ENCODE measurements at places on chromosomes 1 and 21.

DNA sequence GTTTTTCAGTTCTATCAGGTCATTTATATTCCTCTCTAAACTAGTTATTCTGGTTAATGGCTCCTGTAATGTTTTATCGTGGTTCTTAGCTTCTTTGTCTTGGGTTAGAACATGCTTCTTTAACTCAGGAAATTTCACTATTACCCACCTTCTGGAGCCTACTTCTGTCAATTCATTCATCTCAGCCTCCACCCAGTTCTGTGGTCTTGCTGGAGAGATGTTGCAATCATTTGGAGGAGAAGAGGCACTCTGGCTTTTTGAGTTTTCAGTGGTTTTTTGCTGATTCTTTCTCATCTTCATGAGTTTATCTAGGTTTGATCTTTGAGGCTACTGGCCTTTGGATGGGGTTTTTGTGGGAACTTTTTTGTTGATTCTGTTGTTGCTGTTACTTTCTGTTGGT lies 213.0 kb downstream of the BRINP2 start:
- no peak for DNase-seq

GRCh38 chr1:31689854-31690253 lies 14.0 kb downstream of the COL16A1 start:
- DNase-seq: no peak

- no peak for DNase-seq
These were observed 266.1 kb downstream of the DNM3 start for GRCh38 chr1:172107316-172107975.

- no peak for DNase-seq
These were observed 31.2 kb upstream of the PALMD start for GRCh38 chr1:99614728-99615127.

DNA sequence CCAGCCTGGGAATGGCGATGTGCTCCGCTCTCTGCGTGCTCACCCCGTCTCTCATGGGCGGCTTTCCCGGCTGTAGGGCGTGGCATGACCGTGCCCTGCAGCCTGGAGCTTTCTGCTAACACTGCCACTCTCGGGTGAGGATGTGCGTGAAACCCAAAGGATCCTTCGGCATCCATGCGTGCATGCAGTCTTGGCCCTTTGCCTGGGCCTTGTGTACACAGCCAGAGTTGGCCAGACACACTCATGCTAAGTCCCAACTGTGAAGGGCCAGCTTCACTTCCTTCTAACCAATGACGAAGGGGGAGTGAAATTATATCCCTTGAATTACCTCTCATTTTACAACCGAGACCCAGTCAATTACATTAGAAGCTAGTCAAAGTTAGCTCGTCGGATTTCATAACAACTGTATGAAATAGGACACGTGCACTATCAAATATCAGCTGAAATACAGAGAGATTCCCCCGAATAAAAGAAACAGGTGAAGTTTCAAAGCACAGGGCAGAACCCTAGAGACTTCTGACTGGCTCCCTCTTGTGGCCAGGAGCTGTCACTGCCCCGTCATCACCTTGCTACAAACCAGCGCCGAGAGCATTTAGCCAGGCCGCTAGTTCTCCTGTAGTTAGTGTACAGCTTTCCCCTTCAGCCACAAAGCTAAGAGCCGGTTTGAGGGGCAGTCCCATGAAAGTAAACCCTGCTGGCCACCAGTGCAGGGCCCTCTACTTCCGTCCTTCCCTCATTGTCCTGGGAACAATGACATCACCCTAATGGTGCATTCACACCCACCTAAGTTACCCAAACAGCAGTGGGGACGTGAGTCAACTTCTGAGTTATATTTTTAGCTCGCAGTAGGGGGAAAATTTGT lies 63.4 kb upstream of the COA6 start:
- DNase-seq: peak; percentile 15

- DNase-seq: no peak
These were observed 743 bp upstream of the KRTAP10-10 start for GRCh38 chr21:44636209-44637017.

- DNase-seq: no peak
These were observed 51.2 kb downstream of the PIK3R3 start for GRCh38 chr1:46081206-46081605.

- no peak for DNase-seq
These were observed 27.9 kb downstream of the PGM1 start for GRCh38 chr1:63621075-63621474.

GRCh38 chr1:59999746-60000145 lies 73.2 kb upstream of the CYP2J2 start:
- DNase-seq: no peak

GRCh38 chr1:110188035-110188618 lies 22.0 kb upstream of the KCNC4 start:
- DNase-seq: no peak

DNA sequence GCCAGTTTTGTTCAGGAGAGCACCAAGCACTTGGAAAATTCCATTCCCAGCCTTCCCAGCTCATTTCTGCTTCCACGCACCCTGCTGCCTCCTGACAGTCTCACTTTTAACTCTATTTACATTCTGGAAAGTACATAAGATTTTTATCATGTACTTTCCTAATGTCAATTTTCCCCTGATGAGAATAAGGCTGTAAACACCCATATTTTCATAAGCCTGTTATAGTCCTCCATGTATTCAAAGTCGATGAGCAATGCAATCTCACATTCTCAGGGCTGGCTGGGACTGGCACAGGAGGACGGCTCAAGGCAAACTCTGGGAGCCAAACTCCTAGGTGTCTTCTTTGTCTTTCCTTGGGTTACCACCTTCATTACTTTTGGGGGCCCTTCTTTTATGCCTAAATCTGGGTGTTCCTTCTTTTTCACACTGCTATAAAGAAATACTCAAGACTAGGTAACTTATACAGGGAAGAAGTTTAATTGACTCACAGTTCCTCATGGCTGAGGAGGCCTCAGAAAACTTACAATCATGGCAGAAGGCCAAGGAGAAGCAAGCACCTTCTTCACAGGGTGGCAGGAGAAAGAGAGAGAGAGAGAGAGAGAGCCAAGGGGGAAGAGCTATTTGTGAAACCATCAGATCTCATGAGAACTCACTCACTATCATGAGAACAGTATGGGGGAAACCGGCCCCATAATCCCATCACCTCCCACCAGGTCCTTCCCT lies 94.6 kb downstream of the IGSF21 start:
- DNase-seq: no peak

Data from C1 segment of cervical spinal cord (tissue), 14 donors.